ENCODE measurements at places on chromosomes 2 and 18.
A peak's percentile ranks its signal among the peaks of the same experiment; 100 is the strongest.

GRCh38 chr2:67240507-67240906 is 156.6 kb upstream of the ETAA1 start:
- no peak for DNase-seq

DNA sequence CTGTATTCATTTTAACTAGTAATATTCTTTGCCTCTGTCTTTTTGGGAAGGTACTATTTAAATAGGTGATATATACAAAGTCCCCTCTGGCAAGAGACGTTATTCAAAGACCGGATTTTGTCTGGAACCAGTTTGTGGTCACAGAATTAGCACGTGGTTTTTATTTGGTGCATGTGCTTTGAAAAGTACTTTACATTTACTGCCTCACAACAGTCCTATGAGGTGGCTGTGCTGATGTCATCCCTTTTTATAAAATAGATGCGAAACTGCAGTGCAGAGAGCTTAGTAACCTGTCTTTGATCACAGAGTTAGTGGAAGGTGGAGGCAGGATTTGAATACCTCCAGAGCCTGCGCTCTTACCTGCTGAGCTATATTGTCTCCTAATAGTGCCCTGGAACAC is 4.0 kb downstream of the LPIN1 start:
- DNase-seq, result peak; percentile 80

DNA sequence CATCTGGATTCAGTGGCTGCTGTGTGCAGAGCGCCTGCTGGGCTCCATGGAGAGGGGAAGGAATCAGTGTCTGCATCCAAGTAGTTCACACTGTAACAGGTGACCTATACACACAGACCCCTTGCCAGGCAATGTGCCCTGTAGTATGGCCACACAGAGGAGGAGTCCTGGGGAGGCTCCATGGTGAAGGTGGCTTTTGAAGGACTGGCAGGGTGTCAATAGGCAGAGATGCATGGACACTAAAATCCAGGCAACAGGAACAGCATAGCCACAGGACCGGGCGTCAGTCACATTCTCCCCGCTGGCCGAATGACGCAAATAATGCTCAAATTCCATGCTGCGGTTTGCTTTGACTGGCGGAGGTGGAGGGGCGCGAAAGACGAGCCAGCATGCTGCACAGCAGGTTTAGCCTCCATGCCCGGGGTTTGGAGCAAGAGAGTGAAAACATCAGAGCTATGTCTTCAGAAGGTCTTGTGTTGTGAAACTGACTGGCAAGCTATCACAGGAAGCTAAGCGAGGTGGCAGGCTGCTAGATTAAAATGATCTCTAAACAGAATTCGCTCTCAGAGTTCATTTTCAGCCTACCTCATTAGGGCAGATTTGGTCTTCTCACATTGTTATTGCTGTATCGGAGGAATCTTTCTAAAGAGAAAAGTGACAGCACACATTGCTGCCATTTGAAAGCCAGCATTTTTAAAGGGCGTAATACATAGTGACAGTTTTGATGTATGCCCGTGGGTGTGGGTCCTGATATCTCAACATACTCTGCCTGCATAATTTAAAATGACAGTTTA is 1.2 kb upstream of the CHMP1B start:
- no peak for DNase-seq

- no peak for DNase-seq
Measured at GRCh38 chr2:237878-238277, 26.0 kb downstream of the SH3YL1 start.

- DNase-seq, result no peak
Measured at GRCh38 chr2:173762221-173762620, 203.0 kb downstream of the SP3 start.

- no peak for DNase-seq
Measured at GRCh38 chr2:105631011-105631410, 113.7 kb upstream of the NCK2 start.

- no peak for DNase-seq
Measured at GRCh38 chr2:45288532-45289417, 279.5 kb upstream of the SIX2 start.

GRCh38 chr2:236714080-236714479 is 144.5 kb downstream of the ACKR3 start:
- DNase-seq, result no peak

DNA sequence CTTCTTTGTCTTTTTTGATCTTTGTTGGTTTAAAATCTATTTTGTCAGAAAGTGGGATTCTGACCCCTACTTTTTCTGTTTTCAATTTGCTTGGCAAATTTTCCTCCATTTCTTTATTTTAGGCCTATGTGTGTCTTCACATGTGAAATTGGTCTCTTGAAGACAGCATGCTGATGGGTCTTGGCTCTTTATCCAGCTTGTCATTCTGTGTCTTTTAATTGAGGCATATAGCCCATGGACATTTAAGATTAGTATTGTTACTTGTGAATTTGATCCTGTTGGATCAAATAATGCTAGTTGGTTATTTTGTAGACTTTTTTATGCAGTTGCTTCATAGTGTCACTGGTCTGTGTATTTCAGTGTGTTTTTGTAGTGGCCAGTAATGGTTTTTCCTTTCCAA is 26.3 kb upstream of the DSG1 start:
- no peak for DNase-seq

DNA sequence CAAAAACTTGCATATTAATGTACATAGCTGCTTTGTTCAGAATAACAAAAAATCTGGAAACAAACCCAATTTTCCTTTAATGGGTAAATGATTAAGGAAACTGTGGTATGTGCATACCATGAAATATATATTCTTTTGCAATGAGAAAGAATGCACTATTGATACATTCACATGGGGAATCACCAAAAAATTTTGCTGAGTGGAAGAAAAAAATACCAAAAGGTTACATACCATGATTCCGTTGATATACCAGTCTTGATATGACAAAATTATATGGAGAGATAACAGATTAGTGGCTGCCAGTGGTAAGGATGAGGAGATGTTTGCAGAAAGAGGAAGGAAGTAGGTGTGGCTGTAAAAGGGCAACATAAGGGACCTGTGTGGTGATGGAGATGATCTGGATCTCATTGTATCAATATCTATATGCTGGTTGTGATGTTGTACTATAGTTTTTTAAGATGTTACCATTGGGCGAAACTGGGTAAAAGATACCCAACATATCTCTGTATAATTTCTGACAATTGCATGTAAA is 54.6 kb upstream of the BCL2L11 start:
- DNase-seq, result no peak

- DNase-seq, result no peak
Measured at GRCh38 chr2:73931531-73932500, 5.1 kb downstream of the DGUOK start.

DNA sequence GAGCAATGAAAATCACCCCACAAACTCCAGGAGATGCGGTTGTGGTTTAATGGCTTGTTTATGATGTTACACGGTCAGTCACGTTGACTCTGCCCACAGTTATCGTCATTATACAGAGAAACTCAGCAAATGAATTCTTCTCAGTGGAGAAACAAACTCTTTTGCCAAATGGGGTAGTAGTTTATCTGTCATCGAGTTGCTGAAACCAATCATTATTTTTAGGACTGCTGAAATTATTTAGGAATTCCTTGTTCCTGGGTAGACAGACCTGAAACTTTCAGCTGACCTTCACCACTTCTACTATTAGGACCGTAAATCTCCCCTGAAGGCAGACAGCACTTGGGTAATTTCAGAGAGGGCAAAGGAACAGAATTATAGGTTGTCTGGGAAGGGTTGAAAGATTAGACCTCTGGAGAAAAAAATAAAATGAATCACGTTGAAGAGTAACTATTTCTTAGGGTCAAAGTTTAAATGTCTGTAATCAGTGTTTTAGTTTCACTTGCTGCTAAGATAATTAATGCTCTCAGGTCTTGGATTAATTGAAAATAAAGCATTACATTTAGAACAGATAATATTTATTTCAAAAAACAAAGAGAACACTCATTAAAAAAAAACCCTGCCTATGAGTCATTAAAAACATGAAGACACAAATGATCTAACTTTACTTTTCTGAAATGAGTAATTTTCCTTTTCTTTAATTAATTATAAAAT is 52.1 kb upstream of the LYPD6 start:
- DNase-seq, result no peak

DNA sequence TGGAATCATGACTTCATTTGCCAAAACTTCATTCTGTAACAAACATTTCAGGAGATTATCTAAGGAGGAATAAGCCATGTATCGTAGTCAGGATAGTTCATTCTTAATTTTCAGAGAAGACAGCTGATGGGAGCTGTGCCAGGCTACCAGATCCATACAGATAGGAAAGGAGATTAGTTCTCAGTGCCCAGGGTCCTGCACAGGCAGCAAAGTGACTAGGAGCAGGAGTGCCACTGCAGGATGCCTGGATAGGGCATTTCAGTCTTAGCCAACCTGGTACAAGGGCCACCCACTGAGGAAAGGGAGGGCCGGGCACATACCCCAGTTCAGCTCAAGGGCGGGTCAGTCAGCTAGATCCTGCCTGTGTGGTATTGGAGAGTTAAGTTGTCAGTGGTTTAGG is 6.7 kb upstream of the OSR1 start:
- no peak for DNase-seq

DNA sequence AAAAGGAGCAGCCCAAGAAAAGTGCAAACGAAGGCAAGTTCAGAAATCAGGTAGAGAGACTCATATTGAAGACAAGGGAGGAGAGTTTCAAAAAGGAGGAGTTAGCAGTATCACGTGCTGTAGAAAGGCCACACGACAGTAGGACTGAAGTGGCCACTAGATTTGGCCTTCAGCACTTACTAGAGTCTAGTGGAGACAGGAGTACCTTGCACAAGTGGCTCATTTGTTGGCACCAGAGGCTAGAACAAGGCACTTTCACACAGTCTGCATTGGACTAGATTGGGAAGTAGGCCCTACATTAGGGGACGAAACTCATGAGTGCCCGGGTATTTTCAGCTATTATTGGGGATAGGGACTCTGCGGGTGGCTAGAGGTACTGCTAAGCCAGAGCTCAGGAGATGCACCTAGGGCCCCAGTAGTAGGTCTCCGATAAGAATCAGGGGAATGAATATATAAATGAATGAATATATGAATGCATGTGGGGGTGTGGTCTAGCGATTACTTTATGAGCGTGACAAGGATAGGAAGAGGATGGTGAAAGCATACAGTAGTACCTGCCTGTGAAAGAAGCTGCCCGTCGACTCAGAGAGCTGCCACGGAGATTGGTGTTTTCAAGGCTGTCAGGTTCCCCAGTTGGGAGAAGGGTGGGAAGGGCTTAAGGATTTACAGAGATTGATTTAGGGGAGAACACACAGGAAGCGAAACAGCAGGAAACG is 1.4 kb upstream of the NCOA1 start:
- DNase-seq, result no peak

All from NCI-H1048 (cell line).